ENCODE measurements at places on chromosomes 13 and 19. TPM values are rescaled to one million over a fixed set of nuclear protein-coding genes. Genes with fewer than 3 reads are reported as not detected.
A peak's percentile ranks its signal among the peaks of the same experiment; 100 is the strongest.

Gene PRTN3
- not detected for total RNA-seq

Gene TNFRSF19
- not detected for total RNA-seq

Gene NFILZ
- total RNA-seq: not detected

Gene PLPPR3
- not detected for total RNA-seq

Gene PALM
- not detected for total RNA-seq

Gene VWA8
- 21.1 TPM for total RNA-seq

GRCh38 chr13:109667807-109668291 is 118.5 kb downstream of the IRS2 start:
- no peak for DNase-seq

GRCh38 chr13:64020126-64020525 is 2604.5 kb upstream of the PCDH20 start:
- no peak for DNase-seq

DNA sequence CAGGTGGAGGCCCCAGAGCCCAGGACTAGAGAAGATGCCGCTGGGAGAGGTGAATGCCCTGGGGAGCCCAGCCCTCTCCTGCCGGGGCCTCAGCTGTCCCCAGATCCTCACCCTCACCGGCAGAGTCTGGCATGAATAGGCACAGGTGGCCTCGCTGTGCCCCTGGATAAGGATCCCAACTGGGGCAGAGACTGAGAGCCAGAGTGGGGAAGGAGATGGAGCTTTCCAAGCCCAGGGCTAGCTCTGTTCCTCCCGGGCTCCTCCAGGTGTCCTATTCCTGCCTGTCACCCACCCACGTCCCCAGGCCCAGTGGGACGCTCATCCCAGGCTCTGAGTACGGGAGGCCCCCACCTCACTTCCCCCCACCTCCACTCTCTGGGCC is 16.5 kb downstream of the PRR36 start:
- no peak for DNase-seq

DNA sequence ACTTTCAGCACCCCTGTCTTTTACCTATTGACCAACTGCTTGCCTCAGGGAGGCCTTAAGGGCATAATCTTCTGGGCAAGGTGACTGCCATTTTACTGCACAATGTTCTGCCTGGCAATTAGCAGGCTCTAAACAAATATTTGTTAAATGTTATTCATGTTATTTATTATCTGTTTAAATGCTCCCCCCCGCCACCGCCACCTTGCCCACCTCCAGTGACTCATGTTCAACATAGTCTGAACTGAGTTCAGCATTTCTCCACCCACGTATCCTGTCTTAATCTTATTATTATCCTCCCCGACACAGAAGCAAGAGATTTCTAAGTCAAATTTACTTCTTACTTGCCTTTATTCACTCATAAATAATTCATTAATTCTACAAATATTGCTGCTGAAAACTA is 144.8 kb downstream of the LIG4 start:
- no peak for DNase-seq

- peak; percentile 40 for DNase-seq
Observed at GRCh38 chr13:33033051-33033812, 17.0 kb downstream of the KL start.

DNA sequence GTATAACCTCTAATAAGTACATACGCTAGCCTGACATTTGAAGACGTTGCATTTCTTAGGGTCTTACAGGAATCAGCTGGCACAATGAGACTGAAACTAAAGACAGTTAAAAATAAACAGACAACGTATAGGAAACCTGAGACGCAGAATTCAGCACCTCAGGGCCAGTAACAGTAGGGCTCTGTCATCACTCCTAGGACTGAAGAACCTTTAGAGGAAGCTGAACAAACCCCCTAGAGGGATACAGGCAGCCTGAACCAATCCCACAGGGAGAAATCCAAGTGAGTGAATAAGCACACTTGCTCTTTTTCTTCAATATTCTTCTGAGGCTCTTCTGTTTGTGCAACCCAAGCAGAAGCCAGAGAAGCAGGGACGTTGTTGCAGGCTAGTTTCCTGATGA is 53.9 kb upstream of the KLHL1 start:
- DNase-seq: no peak

DNA sequence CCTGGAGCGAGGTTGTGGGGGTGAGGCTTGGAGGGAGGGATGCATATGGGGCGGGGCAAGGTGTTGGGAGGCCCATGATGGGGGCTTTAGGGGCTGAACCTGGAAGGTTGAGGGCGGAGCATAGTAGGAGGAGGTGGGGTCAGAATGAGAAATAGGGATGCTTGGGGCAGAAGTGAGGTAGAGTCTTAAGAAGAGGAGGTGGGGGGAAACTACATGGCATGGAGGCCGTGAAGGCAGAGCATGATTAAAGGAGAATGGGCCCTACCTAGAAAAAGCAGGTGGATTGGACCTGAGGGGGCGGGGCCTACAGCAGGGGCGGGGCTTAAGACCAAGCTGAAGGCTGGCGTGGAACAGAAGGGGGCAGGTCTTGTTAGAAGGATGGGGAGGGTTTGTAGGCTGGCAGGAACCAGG is 799 bp downstream of the NR1H2 start:
- DNase-seq: peak; percentile 59

- no peak for DNase-seq
Observed at GRCh38 chr13:76641056-76641455, 245.1 kb downstream of the KCTD12 start.
